HT-29 (cell line): ENCODE measurements at places on chromosomes 11 and 22.

DNA sequence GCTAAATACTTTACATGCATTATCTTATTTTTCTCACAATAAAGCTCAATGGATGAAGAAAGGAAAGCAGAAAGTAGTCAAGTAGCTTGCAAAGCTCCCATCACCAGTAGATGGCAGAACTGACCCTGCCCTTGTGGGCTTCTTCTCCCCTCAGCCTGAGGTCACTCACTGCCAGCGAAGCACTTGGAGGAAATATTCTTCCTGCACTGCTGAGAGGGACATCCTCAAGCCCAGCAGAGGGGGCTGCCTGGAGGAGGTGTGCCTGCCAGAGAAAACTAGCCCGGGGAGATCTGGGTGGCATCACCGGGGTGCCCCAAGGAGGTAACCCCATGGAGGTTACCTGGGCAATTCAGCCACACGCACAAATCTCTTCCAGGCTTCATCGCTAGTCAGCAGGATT, 6.6 kb downstream of the APOL4 start:
- peak; percentile 67 for DNase-seq

GRCh38 chr22:50396751-50397370, 53.7 kb downstream of the PPP6R2 start:
- DNase-seq, result peak; percentile 10

- DNase-seq, result no peak
Measured at GRCh38 chr22:44207981-44208317, 27.2 kb downstream of the PARVG start.

GRCh38 chr11:65090628-65091027, 5.4 kb upstream of the VPS51 start:
- no peak for DNase-seq

GRCh38 chr11:48184452-48184851, 32.2 kb upstream of the OR4B1 start:
- DNase-seq, result peak; percentile 35

DNA sequence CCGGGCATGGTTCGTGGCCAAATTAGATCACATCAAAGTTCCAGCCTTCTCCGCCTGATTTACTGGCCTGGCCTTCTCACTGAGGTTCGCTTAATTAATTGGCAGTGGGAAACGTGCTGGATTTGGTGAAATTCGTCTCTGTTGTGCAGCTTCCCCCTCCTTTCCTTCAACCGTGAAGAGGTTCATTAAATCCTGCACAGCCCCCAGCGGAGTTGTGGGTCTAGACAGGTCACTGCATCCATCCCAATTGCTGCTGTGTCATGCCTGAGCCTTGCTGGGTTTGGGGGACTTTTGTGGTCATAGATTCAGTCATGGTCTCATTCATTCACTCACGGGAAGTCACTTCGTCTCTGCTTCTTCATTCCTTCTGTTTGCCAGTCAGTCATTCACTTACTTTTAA, 90.0 kb downstream of the INSC start:
- DNase-seq, result no peak

- DNase-seq, result no peak
Measured at GRCh38 chr22:42685941-42686653, 34.6 kb downstream of the A4GALT start.

GRCh38 chr22:36386900-36387708, 663 bp downstream of the MYH9 start:
- peak; percentile 35 for DNase-seq
